Eye (tissue), 1 donor: ENCODE measurements at places on chromosomes 16 and 17.

- no peak for DNase-seq
Measured at GRCh38 chr16:535446-536405, 8.2 kb downstream of the CAPN15 start.

GRCh38 chr17:76562734-76563148 lies 22.9 kb downstream of the PRCD start:
- no peak for DNase-seq

DNA sequence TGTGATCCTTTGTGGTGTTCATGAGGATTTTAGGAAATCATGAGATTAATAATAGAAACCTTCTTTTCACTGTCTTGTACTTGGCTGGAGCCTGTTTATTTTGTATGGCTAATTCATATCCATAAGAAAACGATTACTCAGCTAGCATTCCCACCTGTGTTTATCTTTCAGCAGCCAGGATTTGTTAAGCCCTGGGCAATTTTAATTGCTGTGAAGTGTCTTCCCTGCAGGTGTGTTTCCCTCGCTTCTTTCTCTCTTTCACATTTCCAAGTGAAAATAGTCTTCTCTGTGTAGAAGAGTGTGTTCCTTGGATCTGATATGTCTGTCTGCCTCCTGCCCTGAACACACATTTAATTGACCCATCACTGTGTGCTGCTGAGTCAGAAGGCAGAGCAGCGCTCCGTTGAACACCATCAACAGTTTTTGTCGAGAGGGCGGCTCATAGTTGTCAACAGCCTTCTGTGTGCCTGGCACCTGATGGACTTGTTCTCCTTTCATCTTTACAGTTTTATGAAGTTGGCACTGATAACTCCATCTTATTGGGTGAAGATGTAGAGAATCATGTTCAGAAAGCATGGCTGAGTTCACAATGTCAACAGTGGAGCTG lies 83.2 kb downstream of the SPECC1 start:
- DNase-seq, result peak; percentile 68

GRCh38 chr17:31564883-31565301 lies 173.4 kb downstream of the RAB11FIP4 start:
- DNase-seq, result no peak

- no peak for DNase-seq
Measured at GRCh38 chr16:59212492-59213024, 478.4 kb upstream of the GOT2 start.

GRCh38 chr17:77308861-77309726 lies 168.3 kb downstream of the SEC14L1 start:
- no peak for DNase-seq

- peak; percentile 85 for DNase-seq
Measured at GRCh38 chr17:31008374-31009041, 37.7 kb downstream of the RNF135 start.

DNA sequence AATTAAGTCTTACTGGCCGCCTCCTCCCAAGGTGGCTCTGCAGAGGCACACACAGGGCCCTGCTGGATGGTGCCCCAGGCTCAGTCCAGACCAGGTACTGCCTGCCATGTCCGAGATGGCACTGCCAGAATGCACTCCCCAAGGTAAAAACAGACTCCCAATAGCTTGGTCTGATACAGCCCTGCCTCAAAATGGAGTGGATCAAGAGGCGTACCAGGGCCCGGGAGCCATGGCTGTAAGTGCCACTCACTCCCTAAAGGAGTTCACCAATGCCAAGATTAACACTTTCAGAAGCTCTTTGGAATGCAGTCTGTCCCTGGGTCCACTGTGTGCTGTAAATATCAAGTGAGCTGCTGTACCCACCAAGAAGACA lies 576 bp upstream of the MYO18A start:
- DNase-seq, result no peak

DNA sequence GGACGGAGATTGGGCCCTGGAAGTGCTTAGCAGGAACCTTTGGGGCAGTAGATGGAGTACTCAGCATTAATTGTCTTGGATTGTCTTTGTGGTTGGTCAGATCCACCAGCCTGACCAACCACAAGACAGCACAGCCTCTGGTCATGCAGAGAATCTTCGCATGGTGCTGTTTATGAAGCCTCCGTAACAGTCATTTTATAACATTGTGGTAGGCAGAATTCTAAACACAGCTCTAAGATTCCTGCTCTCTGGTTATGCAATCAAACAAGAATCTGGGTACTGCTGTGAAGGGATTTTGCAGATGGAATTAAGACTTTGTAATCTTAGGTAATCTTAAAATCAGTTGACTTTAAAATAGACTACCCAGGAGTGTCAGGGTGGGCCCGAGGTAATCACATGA lies 312.2 kb upstream of the GOT2 start:
- DNase-seq, result no peak

- no peak for DNase-seq
Measured at GRCh38 chr17:19650826-19651225, 2.3 kb downstream of the ALDH3A2 start.

- DNase-seq, result no peak
Measured at GRCh38 chr16:49822649-49823370, 33.1 kb downstream of the ZNF423 start.

DNA sequence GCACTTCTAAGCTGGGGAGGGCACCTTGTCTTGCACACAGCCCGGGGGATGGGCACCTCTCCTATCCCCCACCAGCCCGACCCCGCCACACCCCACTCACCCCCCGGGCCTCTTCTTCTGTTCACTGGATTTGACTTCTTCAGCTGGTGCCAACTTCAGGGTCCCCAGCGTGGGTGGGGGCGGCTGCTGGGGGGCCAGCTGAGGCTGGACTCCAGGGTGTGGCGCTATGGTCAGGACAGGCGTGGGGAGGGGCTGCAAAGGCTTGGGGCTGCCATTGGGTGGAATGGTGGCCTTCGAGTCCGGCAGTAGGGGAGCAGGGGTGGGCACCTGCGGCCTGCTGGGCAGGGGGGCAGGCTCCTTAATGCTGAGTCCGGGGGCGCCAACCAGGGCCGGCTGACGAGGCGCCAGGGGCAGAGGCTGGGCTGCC lies 6.1 kb downstream of the MNT start:
- no peak for DNase-seq

DNA sequence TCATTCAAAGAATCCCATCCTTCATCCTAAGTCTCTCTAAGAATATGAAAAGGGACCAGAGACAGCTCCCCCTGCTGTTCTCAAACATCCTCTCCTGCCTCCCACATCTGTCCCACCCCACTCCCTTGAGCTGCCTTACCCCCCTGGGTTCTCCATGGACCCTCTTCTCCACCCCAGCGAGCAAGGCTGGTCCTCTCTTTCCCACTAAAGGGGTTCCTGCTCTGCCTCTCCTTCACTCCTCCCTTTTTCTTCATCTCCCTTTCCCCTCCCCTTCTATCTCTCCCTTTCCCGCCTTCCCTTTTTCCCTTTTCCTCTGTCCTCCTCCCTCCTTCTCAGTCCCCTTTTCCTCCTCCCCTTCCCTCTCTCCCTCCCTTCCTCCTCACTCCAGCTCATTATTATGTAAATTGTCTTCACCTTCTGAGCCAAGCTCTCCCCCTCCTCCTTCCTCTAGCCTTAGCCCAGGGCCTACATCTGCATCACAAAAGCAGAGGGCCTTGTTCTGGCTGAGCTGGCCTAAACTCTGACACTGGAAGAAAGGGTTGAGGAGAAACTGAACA lies 90.0 kb downstream of the GNAO1 start:
- DNase-seq, result peak; percentile 72

GRCh38 chr17:17836818-17837379 lies at the start of gene SREBF1:
TSS of gene SREBF1 (minus strand) at chr17:17836986. CDS start at chr17:17836817, 169 bp downstream.
- DNase-seq, result peak; percentile 81
